ENCODE measurements at places on chromosomes 13 and 19.
A peak's percentile ranks its signal among the peaks of the same experiment; 100 is the strongest.

DNA sequence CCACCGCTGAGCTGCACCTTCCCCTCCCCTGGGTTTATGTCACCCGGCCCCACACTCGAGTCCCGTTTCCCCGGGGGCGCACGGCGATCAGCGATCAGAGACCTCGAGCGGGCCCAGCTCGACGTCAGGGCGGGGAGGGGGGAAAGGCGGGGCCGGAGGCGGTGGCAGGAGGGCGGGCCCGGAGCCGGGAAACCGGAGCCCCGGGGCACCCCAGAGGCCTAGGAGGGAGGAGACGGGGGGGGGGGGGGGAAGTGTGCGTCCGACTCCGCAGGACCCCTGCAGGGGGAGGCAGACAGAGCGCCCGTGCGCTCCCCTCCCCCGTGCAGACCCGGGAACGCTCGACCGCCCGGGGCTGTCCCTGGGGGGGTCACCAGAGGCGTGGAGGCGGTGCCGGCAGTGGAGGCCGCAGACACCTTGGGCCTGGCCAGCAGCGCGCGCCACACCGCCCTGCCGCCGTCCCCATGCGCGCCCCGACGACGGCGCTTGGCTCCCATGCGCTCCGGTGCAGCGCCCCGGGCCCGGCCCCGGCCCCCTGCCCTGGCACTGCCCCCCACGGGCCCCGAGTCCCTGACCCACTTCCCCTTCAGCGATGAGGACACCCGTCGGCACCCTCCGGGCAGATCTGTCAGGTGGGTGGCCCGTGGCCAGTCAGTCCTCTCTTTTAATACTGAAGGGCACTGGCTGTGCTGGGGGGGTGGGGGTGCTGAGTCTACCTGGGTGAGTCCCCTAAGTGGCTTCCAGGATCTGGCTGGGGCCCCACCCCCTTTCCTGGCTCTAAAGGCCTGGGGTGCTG, 11.8 kb downstream of the PDE4A start:
- DNase-seq = peak; percentile 53

GRCh38 chr13:80989241-80989640, 648.3 kb upstream of the SPRY2 start:
- no peak for DNase-seq

GRCh38 chr13:91375116-91375729, 23.2 kb upstream of the GPC5 start:
- DNase-seq = no peak

- no peak for DNase-seq
Measured at GRCh38 chr19:54114340-54115108, 933 bp downstream of the TFPT start.

GRCh38 chr19:18675779-18676178, 7.7 kb upstream of the CRTC1 start:
- DNase-seq = no peak

GRCh38 chr19:40383668-40384248, 6.2 kb downstream of the HIPK4 start:
- no peak for DNase-seq

DNA sequence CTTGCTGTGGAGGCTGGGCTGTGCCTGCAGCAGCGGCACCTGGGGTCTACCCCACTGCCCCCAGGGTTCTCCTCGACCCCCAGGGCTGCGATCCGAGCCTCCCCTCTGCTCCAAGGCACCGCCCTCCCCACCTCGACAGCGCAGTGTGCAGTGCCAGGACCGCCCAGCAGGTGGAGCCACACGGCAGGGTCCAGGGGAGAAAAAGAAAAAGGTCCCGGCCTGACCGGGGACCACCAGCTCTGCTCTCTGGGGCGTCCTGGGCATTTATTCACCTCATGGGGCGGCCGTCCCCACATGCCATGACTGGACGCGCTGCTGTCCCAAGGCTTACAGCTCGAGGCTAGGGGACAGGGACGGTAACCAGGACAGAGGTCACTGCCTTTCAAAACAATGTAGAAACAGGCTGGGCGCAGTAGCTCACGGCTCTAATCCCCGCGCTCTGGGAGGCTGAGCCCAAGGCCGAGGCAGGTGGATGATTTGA, 10.6 kb downstream of the REXO1 start:
- DNase-seq = no peak
